ENCODE measurements at places on chromosomes 1 and 21.

- no peak for DNase-seq
Measured at GRCh38 chr1:180183426-180183825, 28.8 kb downstream of the QSOX1 start.

DNA sequence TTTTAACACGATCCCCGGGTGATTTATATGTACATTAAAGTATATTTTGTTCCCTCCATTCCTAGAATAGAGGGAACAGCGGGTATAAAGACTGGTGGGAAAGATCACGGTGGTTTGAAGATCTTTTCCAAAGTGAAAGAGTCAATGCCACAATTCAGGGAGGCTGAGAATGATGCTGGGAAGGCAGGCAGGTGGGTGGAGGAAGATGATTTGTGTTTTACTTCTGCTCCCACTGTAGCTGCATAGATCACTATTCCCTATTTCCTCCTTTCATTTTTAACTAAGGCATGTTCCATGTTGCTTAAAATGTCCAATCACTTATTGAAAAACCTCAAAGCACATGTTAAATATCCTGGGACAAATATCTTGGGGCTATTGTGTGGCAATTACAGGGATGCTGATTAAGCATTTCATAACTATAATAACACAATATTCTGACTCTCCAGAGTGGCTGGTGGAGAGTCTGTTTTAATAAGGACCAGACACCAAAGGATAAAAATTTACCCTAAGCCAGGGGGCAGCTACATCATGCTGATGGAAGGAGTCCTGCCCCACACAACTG lies 8.4 kb upstream of the LYST start:
- DNase-seq = no peak

- no peak for DNase-seq
Measured at GRCh38 chr1:152000964-152001630, 7.4 kb upstream of the S100A10 start.

GRCh38 chr21:25371841-25372425 lies 235.3 kb downstream of the MRPL39 start:
- DNase-seq = no peak

DNA sequence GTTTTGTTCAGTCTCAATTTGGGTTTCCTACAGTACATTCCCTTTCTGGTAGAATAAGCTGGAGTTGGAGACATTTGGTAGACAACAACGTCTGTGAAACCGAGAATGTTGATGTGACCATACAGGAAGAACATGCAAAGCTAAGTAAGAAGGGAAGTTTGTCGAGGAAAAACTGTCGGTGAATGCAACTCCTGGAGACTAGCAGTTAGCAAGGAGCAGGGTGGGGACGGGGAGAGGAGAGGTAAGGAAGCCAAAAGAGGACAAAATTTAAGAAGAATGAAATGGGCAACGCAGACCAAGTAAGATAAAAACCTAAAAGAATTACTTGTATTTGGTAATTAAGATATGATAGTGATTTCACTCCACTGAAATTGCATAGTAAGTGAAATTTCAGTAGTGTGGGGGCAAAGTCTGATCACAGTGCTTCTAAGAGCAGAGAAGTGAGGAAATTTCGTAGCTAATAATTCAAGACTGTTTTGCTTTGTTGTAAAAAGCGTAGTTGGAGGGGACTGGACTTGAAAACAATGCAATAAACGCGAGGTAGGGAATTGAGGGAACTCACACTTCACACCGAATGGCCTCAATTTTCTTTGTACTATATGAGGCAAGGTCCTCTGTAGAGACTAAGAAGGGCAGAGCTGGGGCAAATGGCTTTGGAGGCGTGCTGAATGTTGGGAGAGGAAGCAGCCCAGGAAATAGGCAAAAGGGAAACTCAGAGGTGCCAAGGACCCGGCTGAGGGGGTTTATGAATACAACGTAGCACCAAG lies 787 bp upstream of the GIPC2 start:
- no peak for DNase-seq

DNA sequence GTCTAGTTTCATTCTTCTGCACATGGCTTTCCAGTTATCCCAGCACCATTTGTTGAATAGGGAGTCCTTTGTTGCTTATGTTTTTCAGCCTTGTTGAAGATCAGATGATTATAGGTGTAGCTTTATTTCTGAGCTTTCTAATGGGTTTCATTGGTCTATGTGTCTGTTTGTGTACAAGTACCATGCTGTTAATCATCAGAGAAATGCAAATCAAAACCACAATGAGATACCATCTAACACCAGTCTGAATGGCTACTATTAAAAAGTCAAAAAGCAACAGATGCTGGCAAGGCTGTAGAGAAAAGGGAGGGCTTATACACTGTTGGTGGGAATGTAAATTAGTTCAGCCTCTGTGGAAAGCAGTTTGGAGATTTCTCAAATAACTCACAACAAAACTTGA lies 321.5 kb upstream of the PTBP2 start:
- DNase-seq = no peak

GRCh38 chr1:177923441-177923840 lies 46.4 kb downstream of the SEC16B start:
- no peak for DNase-seq

Data from ACHN (cell line).